Activated CD8-positive, alpha-beta memory T cell treated with anti-CD3 and anti-CD28 coated beads for 48 hours (primary cell): ENCODE measurements at places on chromosomes 3 and 15.

GRCh38 chr3:160136421-160136820, 88.8 kb upstream of the C3orf80 start:
- no peak for DNase-seq

DNA sequence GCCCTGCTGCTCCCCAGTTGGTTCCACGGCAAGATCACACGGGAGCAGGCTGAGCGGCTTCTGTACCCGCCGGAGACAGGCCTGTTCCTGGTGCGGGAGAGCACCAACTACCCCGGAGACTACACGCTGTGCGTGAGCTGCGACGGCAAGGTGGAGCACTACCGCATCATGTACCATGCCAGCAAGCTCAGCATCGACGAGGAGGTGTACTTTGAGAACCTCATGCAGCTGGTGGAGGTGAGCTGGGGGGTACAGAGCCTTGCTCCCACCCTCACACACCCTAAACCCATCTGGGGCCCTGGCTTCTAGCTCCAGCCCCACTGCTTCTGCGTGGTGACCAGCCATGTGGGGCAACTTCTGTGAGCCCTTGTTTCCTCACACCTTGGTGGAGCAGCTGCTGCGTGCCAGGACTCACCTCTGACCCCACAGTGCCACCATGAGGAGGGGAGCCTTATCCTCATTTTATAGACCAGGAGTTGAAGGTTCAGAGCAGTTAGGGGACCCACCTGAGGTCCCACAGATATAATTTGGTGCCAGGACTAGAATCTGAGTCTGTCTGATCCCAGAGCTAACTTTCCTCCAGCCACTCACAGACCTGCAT, 13.3 kb upstream of the LMAN1L start:
- DNase-seq = no peak

GRCh38 chr15:35783203-35783602, 237.2 kb upstream of the DPH6 start:
- no peak for DNase-seq

- DNase-seq = no peak
These were observed 213.7 kb upstream of the ADAMTS9 start for GRCh38 chr3:64901522-64901885.

DNA sequence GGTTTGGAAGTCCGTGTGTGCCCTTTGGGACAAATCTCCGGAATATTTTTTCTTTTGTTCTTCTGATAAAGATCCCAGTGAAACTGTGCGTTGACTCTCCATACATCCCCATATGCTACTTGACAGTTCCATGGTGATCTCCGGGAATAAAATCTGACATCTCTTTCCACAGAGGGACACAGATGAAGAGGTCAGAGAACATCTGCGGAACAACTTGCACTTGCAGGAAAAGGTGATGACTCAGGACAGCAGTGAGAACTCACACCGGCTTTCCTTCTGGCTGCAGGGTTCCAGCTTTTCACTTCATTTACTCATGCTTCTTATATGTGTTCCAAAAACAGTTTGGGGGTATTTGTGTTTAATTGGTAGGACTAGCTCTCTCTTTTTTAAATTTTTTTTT, 157.5 kb upstream of the CHRM5 start:
- no peak for DNase-seq

- no peak for DNase-seq
These were observed 437.2 kb downstream of the SI start for GRCh38 chr3:164641071-164641470.

- DNase-seq = peak; percentile 77
These were observed at the start of gene ZNF501 for GRCh38 chr3:44729384-44729910. Gene ZNF501, plus strand, starts transcription at chr3:44729635. Its CDS starts 4,787 bp downstream, at chr3:44734422.

GRCh38 chr3:47016934-47017435, 37.5 kb downstream of the NBEAL2 start:
- DNase-seq = no peak

DNA sequence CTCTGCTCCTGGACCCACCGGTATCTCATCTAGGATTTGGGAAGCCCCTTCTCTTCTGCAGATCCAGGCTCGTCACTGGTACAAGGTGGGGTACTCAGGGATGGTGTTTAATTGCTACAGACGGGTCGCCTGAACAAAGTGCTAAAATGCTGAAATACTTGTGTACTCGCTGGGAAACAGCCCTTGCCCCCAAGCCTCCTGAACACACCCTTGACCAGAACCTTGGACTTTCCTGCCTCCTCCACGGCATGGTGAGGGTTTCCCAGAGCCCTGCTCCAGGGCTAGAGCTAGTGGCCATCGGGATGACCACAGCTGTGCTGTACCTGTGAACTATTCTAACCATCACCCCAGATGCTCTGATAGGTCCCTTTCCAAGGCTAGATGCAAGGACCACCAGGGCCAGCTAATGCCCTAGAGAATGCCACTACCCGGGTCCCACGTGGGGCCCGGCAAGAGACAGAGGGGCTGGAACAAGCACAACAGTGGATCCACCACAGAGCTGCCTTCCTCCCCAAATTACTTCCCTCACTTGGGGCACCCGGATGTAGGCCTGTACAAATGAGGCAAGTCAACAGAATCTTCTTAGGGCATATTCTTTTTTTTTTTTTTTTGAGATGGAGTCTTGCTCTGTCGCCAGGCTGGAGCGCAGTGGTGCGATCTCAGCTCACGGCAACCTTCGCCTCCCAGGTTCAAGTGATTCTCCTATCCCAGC, 267.3 kb downstream of the FOXP1 start:
- DNase-seq = no peak

DNA sequence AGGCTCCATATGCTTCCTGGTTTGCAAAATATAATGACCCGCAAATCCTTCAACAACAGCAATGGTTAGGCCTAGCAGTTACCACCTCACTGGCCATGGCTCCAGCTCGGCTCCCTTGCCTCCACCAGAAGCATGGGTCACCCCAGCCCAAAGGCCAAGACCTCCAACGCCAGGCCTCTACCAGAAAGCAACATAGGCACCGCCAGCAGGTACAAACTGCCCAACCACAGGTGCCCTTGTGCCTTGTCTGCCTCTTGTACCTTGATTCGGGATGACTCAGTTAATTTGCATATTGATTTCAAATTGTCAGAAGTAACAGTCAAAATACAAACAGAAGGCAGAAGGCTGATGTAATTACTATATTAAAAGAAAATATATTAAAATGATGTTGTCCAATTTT, 124.7 kb downstream of the IL5RA start:
- DNase-seq = no peak
